ENCODE measurements at places on chromosomes 12 and 14. TPM values are rescaled to one million over a fixed set of nuclear protein-coding genes. Genes with fewer than 3 reads are reported as not detected.

- DNase-seq = no peak
Measured at GRCh38 chr12:3302401-3303041, 188.5 kb upstream of the PRMT8 start.

- no peak for DNase-seq
Measured at GRCh38 chr14:100118396-100119011, 40.9 kb downstream of the DEGS2 start.

Gene BCAT1
- 5.8 TPM for total RNA-seq

GRCh38 chr12:58007875-58008274, 66.5 kb downstream of the ATP23 start:
- DNase-seq = no peak

- no peak for DNase-seq
Measured at GRCh38 chr14:73655851-73656250, 11.1 kb downstream of the DNAL1 start.

- no peak for DNase-seq
Measured at GRCh38 chr12:56709759-56710376, 15.2 kb downstream of the NACA start.

Gene RNF212B
- total RNA-seq = not detected

Gene TBX5
- not detected for total RNA-seq

GRCh38 chr12:12723681-12724420, 6.7 kb downstream of the CDKN1B start:
- DNase-seq = no peak

Gene CHPT1
- 78.3 TPM for total RNA-seq

DNA sequence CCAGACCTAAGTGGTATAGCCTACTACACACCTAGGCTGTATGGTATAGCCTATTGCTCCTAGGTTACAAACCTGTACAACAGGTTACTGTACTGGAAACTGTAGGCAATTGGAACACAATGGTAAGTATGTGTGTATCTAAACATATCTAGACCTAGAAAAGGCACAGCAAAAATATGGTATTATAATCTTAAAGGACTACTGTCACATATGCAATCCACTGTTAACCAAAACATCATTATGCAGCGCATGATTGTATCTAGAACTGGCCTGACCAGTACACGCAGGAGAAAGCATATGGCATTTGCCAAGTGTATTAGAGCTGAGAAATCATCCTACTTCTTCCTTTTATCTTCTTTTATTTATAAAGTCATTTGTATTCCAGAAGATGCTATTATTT, 75.5 kb downstream of the SLC8A3 start:
- no peak for DNase-seq

- DNase-seq = no peak
Measured at GRCh38 chr14:95189367-95190132, 32.2 kb upstream of the DICER1 start.

GRCh38 chr12:3882896-3883564, 9.8 kb upstream of the PARP11 start:
- no peak for DNase-seq

DNA sequence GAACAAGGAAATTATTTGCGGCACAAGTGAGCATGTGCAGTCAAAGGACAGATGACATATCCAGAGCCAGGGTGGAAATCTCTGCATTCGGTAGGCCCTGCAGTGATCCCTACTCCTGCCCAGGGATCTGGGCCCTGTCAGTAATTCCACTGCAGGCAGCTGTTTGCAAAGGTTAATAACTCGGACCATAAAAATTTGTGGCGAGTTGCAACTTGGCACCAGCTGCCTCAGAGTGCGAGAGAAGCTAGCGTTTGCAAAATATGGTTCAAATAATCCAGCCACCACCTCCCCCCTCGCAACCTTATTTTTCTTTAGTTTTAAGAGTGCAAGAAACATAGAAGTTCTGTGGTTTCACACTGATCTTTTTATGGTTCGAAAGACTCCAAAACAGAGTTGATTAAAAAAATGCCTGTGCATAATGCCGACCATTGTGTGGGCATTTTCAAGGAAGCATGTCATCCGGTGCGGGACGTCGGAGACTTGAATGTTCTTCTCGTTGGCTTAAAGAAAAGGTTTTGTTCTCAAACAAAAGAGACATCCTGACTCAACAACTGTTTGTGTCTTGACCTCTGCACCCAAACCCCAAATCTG, 224.5 kb downstream of the BCL11B start:
- DNase-seq = no peak

Gene WNT1
- not detected for total RNA-seq

Gene BBOF1
- total RNA-seq = 1.9 TPM

- DNase-seq = no peak
Measured at GRCh38 chr14:92426237-92426636, 87.3 kb upstream of the RIN3 start.

DNA sequence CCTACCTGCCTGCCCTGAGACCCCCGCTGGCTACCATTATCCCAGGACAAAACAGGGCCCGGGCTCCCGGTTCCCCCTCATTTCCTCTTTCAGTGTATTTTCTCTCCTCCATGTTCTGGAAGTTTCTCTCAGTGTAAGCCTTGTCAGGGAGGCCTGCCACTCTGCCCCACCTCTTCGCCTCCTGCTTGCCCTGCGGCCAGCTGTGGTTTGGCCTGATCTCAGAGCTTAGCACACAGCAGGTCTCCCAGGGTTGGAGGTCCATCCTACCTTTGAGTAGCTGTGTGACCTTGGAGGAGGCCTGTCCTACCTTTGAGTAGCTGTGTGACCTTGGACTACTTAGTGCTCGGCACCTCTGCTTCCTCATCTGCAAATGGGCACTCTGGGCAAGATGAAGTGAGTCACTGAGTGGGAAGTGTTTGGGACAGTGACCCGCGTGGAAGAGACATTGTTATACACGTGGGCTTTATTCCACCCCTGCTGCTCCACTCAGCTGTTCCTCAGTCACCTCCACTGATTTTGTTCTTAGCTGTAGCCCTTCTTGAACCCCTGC, 212.7 kb downstream of the ZFP36L1 start:
- DNase-seq = no peak

Gene LMO3
- total RNA-seq = 0.51 TPM

DNA sequence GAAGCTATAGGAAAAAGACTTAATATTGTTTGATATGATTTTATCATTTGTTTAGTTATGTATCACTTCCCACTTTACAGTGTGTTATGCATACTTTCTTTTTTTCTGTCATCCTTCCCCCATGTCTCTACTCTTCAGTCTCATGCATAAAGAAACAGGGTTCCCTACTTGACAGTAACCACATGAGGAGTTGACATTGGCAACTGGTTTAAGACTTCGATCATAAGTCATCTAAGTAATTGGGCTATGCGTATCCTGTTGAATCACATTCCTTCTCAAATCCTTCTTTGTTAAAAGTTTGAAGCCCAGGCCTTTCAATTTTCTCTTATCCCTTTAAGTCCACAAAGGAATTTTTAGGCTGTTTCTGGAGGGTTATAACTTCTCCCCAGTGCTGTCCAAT, 358.7 kb downstream of the RAD51B start:
- no peak for DNase-seq

Gene HCAR2
- not detected for total RNA-seq

Gene MCRS1
- total RNA-seq = 88.6 TPM

Gene KRT72
- total RNA-seq = not detected

GRCh38 chr14:77618381-77618970, 2.0 kb upstream of the SPTLC2 start:
- DNase-seq = no peak

DNA sequence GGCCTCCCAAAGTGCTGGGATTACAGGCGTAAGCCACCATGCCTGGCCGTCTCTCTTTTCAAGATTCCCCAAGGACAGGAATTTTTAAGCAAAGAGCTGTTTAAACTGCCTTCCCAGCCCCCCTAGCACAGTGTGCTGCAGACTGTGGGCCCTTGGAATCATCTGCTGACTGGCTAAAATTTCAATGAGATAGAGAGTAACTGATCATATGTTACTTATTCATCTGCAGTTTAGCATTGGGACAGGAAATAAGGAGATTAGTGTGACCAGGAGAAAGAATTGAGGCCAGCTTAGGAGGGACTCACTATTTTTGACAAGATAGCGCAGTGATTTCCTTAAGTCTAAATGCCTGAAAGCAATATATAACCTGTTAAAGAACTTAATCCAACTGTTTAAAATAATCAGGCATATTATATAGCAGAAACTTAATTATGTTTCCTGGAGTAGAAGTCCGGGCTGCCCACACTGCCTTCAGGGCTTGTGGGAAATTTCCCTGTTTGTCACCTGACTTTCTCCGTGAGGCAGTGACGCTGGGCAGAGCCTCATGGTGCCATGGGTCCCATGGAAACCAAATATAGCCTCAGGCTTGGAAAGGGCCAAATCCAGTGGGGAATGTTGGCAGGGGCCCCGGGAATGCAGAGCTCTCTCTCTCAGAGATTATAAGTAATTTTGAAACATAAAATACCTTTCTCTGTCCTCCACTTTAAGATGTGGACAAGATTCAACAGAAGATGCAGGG, 22.8 kb upstream of the CEBPE start:
- no peak for DNase-seq

Gene ATP23
- 10.3 TPM for total RNA-seq

DNA sequence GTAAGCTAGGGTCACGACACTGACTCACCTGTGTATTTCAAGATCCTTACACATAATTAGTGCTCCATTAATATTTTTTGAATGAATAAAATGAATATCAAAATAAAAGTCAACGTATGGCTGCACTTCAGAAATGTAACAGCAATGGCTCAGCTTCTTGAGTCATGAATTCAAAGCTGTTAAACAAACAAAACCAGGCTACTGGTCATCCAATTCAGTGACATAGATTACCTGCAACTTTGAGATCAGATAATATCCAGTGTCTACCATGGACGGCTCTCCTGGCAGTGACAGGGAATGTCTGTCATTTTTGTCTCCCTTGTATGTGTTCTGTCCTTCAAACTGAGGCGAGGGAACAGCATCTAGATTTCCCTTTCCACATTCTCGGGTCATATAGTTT, 225.6 kb downstream of the EFCAB11 start:
- DNase-seq = no peak

DNA sequence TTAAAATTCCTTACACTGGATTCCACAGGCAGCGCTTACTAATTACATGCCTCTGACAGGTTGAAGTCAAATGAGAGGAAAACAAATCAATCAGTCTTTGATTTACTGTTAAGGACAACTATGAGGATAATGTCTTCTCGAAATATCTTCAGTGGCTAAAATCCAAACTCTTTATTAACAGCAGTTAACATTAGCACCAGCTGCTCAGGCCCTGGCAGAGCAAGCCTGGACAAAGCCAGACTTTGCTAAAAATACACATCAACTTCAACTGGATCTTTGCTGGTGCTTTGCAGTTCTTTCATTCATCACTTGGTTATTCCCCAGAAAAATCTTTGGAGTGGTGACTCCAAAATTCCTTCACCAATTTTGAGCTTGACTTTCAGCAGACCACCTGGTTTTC, 98.7 kb downstream of the HECTD4 start:
- no peak for DNase-seq

- DNase-seq = no peak
Measured at GRCh38 chr12:94186278-94187241, 38.2 kb downstream of the PLXNC1 start.

DNA sequence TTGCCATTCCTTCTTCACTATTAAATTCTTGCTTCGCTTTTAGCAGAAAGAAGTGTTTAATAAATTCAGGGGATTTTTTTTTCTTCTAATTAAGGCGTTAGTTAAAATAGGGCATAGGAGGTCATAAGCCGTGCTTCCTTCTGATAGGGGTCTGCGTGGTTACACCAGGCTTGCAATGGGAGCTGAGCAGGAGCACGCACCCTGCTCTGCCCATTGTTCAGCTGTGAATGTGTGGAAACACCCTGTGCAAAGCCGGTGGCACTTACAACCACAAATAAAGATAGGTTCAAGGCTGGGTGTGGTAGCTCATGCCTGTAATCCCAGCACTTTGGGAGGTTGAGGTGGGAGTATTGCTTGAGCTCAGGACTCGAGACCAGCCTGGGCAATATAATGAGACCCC, 162.1 kb downstream of the PRKCH start:
- no peak for DNase-seq

Gene GALNT6
- total RNA-seq = 6.5 TPM

- DNase-seq = no peak
Measured at GRCh38 chr12:83537428-83538053, 850.8 kb downstream of the TMTC2 start.

DNA sequence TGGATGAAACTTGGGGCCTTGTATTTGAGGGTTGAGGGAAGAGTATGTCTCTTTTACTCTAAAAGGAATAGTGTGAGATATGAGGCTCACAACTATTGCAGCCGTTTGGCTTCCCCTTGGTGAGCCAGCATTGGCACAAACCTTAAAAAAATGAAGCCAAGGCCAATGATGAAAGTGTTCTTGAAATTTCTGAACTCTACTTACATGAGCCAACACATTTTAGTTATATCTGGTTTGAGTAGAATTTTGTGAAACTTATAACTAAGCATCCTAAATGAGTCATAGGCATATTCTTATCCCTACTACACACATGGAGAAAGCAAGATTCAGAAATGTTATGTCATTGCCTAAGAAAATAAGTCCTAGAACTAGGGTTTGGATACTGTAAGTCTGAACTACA, 55.3 kb upstream of the ACSS3 start:
- no peak for DNase-seq

Gene MYH6
- not detected for total RNA-seq

DNA sequence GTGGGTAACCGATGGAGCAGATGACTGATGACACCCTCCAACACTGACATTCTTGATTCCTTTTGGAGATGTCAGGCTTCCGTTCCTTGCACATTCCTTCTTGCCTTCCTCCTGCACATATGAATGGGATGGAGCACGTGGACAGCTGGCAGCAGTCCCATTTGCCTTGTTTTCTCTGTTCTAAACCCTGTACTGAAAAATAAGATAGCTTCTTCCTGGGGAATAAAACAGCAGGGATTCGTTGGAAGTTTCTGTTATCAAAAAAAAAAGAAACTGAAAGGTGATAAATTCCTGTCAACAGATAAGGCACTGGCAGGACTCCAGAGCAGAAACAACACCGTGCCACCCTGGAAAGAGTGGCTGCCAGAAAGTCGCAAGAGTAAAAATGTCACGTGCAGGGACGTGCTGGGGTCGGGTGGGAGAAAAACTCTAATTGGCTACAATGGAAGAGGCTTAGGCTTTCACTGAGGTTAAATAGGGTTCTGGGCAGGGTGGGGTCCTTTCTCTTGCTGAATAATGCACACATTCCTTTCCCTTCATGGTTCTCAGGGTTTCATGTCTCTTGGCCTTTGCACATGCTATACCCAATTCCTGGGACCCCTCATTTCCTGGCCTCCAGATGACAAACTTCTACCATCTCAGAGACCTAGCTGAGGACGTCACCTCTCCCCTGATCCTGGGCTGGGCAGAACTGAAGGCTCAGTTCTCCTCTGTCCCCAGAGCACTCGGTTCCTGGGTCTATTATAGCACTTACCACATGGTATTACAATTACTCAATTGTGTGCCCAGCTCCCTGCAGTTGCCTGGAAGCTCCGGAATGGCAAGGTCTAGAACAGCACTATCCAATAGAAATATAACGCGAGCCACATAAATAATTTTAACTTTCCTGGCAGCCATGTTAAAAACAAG, 7.0 kb upstream of the NUAK1 start:
- no peak for DNase-seq

DNA sequence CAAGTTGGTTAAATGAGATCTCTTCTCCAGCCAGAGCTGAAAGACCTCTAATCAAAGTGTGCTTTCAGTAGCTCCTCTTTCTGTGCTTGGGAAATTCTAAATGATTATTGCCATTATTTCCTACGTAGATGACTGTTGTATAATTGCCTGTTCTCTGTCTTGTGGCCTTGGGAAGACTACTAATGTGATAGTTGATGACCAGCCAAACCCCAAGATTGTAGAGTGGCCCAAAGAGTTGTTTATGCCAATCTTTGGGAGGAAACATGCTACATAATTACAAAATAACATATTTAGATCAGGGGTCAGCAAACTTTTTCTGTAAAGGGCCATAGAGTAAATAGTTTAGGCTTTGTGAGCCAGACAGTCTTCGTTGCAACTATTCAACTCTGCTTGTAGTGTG, 135.1 kb upstream of the DIO2 start:
- no peak for DNase-seq

- no peak for DNase-seq
Measured at GRCh38 chr12:13454991-13455777, 258.7 kb downstream of the EMP1 start.
